ENCODE measurements at places on chromosomes 16 and 17. TPM values are rescaled to one million over a fixed set of nuclear protein-coding genes. Genes with fewer than 3 reads are reported as not detected.

Gene EME1
- 17.6 TPM for total RNA-seq

Gene IRX3
- total RNA-seq, result not detected

Gene DDX19B
- 41.3 TPM for total RNA-seq

Gene ACSM5
- not detected for total RNA-seq

Gene GAS2L2
- not detected for total RNA-seq

Gene SMURF2
- 45.3 TPM for total RNA-seq

Gene KCNAB3
- total RNA-seq, result 1.2 TPM

Gene SOX9
- total RNA-seq, result 1.9 TPM

Gene CNGB1
- not detected for total RNA-seq

Gene NMT1
- total RNA-seq, result 113 TPM

Measured in myometrial cell (primary cell).